Suppressor macrophage treated with lipopolysaccharide for 1 hour (primary cell): ENCODE measurements at places on chromosomes 3 and 15.

DNA sequence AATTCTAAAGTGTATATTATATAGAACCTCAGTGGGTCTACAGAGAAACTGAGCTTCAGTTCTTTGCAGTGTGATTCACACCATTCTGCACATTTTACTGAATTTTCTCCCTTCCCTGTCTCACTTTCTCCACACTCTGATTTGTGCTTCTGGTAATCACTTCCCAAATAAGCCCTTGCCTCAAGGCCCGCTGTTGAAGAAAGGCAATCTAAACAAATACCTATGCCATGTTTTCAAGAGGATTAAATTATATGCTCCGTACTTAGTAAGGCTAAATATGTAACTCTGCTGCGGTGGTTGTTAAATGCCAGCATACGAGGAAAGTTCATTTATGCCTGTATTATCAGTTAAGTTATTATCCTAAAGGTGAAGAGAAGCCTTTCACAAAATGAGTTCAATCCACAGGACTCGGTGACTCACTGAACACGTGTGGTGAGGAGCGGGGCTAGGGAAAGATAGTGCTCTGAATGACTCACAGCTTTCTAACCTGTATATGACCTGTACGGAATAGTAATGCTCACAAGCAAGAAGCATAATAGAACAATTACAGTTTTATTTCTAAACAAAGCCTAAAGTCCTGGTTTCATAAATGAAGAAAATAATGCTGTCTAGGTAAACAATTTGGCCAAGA, 25.1 kb downstream of the CNTN6 start:
- no peak for DNase-seq

DNA sequence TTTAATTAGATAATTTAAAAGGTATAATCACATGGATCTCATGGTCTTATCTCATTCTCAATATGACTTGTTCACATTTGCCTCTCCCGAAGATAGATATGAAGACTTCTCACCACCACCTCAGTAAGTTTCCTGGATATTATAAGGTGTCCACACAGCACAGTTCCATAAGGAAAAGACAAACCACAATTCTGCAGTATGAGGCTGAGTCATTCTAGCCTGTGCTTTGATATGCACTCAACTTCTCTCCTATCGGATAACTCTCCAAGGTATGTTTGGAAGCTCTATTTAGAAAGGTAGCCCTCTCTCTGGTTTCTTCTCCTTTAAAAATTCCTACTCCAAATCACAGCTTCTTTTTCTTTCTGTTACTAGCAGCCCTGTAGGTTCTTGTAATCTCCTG, 612.8 kb downstream of the ZPLD1 start:
- no peak for DNase-seq

DNA sequence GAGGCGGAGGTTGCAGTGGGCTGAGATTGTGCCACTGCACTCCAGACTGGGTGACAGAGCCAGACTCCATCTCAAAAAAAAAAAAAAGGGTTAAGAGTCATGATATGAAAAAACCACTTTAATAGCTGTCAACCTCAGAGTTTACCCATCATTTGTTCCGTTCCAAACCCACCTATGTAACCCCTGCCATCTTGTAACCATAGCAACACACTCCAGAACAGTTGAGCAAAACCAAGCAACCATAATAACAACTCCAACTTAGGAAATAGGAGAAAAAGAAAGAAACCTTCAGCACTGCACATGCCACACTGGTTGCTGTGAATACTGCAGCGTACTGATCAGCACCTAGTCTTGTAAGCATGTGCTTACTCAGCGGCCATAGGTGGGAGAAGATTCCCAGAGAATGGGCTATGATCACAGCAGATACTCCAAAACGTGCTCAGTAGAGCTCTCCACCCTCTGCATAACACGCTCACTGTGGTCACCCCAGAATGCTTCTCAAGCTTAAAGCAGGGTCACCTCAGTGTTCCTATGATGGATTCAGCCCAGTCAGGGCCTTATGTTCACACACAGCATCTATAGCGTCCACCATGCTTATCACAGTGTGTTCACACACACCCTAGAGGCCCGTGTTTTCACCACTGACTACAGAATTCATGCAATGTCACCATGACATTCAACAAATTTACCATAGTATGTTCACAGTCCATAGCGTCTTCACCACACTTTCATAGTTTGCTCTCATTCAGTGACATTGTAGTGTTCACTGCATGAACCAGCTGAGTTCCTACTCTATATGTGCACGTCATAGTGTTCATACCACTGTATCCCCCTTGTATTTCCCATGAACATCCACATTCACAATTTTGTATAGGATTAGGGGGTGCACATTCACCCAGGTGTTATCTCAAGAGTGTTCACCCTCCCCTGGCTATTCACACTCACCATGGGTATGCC, 6.5 kb upstream of the CILP start:
- DNase-seq, result no peak

GRCh38 chr3:49914906-49915305, 11.2 kb upstream of the MST1R start:
- DNase-seq, result no peak

DNA sequence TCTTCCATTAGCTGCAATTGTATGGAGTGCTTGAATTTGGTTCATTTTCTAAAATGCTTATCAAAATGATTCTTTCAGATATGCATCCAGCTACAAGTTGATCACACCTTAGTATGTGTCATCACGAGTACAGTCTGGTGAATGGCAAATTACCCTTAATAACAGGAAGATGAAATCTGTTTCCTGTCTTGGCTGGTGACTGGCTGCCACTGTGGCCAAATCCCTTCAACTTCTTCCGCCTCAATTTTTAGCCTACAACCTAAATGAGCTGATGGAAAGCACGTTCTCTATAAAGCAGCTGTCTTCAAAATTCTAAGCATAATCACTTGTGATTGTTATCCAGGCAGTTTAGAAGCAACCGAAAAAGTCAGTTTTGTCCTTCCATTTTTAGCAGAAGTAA, 387.1 kb upstream of the NECTIN3 start:
- no peak for DNase-seq

DNA sequence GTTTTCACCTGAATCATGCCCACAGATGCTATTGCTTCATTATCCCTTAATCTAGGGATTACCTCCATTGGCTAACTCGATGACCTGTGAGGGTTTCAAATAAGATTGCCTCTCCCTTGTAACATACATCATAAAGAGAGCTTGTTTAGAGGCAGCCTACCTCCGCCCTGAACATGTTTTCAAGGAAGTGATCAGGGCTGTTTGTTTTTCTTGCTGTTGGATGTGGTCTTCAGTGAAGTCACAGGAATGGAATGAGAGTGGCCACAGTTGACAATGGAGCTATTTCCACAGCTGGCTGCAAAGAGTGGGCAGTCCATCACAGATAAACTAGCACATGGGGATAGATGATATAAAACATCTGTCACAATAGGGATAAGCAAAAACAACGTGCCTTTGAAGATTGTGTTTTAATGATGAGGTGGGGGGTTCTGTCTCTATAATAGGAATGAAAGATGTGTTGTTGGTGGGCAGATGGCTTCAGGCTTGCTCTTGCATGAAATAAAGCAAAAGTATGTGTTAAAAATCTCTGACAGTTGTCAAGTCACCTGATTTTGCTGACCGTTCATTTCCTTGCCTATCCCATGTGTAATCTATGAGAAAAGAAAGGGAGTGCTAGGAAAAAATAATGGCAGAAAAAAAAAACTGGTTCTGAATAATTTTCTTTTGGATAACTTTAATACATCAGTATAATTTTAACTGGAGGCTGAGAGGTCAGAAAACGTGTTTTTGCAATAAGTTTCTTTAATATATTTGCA, 642.3 kb downstream of the RBMS3 start:
- DNase-seq, result no peak

DNA sequence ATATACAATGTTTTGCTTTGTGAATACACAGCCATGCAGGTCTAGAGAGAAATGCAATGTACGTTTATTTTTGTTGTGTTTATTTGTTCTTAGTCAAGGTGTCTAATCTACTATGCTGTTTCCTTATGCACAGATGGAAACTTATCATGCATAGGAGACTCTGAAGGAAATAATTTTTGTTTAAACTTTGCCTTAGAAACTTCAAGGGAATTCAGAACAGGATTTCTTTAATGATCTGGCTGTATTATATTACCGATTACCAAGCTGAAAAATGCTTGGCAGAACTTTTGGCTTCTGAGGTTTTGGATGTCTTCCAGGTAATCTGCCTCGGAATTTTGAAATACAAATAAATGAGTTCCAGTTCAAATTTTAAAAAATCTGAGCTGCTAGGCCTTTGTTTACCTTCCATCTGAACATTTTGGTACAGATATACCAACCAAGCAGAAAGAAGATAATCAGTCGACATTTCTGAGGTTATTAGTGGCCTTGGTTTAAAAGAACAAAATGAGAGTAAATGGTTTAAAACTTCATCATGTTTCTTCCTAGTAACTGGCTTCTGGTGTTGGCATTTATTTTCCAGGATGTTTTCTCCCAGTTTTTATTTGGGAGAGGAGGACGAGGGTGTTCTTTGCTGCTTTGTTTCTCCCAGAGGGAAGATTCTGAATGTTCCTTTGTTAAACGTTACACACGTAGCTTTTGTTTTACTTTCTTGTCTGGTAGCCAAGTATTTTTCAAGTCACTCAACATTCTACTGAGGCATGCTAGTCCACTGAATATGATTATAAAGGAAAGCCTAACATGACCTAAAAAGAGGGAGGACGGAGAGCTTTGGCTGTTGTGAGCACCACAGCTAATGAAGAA, 421.8 kb upstream of the TBL1XR1 start:
- DNase-seq, result no peak

DNA sequence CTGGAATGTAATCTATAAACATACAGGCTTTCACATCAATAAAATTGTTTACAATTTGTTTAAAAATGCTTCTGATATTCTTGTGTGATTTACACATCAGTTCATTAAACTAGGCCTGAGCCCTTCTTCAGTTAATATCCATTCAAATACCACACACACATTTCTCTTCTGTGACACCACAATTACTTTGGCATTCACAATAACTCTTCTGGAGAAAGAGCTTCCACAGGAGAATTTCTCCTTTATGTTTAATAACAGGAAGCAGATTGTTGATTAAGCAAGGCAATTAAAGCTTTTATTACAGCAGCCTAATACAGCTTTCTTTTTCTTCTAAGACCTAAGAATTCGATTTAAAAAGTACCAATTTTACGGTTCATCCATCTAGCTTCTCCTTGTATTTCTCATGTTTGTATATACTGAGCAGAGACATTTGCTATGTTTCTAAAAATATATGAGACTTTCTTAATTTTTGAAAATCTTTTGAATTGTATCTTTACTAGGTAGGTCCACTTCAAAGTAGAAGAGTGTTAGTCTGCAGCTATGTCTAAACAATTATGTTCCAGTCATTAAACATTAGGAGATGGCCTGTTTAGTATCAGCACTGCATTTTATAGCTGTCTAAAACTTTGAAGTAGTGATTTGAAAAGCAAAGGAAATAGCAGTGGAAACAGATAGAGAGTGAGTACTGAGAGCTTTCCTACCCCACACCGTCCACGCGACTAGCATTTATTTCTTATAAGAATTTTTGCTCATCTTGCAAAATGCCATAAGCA, 511.1 kb upstream of the UBE2E2 start:
- DNase-seq, result no peak

- no peak for DNase-seq
Measured at GRCh38 chr3:171797873-171798272, 12.4 kb downstream of the PLD1 start.

- DNase-seq, result no peak
Measured at GRCh38 chr3:16313886-16314645, 49.1 kb downstream of the OXNAD1 start.

DNA sequence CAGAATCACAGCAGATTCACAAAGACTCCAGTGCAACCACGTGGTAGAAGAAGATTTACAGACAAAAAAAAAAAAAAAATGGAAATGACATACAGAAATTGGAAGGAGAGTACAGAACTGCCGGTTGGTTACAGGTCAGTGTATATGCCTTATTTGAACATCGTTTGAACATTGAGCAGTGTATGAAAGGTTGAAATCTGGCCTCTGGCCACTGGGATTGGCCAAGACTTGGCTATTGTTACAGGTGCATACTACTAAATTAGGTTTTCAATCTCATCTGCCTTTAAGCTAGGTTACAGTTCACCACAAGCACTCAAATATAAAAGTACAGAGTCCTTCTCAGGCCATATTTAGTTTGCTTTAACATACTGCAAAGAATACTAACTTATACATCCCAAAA, 59.8 kb downstream of the THBS1 start:
- no peak for DNase-seq

DNA sequence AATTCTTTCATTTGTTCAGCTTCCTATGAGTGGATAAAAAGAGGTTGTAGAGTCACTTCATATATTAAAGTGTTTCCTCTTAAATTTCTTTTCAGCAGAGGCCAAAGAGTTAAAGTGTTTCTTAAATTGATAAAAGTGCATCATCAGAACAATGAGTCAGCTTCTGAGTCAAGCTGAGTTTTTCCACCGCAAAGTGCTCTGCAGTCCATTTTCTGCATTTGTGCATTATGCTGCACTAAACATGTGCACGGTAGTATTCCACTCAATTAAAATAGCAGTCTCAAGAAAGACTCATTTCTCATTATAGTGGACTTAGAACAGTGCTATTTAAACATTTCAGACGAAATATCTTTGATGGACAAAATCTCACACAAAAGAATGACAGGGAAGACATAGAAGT, 152.0 kb downstream of the ZBBX start:
- no peak for DNase-seq

DNA sequence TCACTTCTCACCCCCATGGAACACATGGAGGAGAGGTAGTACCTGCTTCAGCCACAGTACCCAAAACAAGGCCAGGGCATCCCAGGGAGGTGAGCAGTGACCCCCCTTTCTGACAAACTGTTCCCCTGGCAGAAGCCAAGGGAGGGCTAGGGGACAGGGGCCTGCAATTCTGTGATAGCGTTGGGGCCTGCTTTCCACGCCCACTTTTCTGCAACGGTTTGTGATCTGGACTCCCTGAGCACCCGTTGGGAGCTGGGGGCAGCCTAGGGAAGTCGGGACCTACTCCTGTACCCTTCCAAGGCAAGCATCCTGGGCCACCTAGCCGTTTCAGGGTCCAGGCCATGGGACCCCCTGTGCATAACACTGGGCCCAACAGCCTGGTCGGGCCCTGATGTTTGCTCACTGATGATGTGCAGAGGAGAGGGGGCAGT, 996 bp upstream of the DNAJA4 start:
- no peak for DNase-seq

- no peak for DNase-seq
Measured at GRCh38 chr3:139941580-139941979, 6.6 kb downstream of the CLSTN2 start.

DNA sequence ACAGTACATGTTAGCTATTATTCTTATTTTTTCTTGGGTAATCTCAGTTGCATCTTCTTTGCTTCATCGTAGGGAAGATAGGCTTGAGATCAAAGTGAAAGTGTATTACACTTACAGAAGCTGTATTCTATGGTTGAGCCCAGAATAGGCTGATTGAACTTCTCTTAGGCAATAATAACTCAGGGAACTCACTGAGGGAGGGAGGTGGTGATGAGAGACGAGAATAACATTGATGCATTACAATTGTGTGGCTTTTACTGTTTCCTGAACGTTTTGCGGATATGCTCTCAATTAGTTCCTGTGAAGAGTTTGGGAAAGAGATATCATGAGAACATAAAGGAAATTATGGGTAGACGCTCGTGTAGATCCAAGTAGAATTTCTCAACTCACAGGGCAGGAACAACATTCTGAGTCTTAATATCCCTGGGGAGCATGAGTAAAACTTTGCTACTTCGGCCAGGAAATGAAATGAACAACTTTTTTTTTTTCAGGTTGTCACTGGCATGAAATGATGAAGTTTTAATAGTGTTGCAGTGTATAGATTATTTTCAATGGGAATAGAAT, 302.2 kb downstream of the TUSC7 start:
- no peak for DNase-seq
